ENCODE measurements at places on chromosomes 11 and 22.

DNA sequence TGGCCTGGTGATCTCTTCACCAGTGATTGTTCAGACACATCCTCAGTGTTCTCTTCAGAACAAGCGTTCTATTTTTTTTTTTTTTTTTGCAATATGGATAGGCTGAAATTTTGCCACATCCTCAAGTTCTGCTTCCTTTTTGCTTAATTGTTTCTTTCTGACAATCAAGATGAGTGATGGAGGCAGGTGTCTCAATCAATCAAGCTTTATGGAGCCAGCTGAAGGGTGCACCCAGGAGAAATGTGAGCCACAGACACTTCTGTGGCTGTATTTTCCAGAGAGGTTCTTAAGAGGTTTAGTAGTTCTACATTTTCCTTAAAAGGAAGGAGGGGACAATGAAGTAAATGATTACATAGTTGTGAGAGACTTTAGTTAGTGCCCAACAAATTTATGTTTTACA lies 43.9 kb upstream of the ASPHD2 start:
- DNase-seq: no peak

- DNase-seq: no peak
These were observed 30.7 kb downstream of the TOM1 start for GRCh38 chr22:35330258-35330861.

DNA sequence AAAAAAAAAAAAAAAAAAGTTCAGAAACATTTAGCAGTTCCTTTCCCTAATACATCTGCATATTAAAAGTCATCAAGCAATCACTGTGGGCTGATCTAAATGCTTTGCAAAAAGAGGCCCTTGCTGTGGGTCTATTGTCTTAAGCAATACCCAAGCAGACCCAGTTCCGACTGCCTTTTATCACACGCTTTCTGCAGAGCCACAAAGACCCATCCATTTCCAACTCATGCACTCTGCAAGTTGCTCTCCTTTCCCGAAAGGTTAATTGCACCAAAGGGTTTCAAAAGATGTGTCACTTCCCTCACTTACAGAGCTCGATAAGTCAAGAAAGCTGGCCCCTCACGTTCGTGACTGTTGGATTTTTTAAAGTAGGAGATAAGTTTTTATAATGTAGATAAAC lies 138.9 kb downstream of the MPPED1 start:
- DNase-seq: no peak

DNA sequence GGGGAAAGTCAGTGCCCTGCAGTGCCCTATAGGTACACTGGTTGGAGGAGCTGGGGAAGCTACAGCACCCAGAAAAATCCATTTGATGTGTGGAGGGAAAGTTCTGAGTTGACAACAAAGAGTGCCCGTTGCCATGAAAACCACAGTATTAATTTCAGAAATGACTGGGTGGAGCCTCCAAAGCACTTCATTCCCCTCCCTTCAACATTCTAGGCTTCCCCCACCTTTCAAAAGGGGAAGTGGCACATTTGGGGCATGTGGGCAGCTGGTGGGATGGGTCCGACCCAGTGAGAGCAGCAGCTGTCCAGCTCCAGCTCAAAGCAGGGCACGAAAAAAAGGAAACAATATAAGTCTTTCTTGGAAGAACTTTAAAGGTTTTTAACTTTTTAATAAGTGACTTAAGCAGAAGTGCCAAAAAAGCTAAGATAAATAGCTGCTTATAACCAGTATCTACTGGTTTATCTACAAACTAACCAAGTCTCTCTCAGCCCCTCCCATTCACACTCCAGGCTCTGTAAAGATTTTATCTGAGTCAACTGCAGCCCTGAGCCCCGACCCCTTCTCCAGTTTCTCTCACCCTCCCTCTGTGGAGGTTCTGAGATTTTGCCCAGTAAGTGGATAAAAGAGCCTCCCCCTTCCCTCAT lies 9.0 kb upstream of the AHNAK start:
- DNase-seq: peak; percentile 49

- DNase-seq: peak; percentile 53
These were observed 10.3 kb downstream of the VPS37C start for GRCh38 chr11:61150706-61151544.

GRCh38 chr11:102626676-102627075 lies 1.5 kb upstream of the MMP20 start:
- no peak for DNase-seq

DNA sequence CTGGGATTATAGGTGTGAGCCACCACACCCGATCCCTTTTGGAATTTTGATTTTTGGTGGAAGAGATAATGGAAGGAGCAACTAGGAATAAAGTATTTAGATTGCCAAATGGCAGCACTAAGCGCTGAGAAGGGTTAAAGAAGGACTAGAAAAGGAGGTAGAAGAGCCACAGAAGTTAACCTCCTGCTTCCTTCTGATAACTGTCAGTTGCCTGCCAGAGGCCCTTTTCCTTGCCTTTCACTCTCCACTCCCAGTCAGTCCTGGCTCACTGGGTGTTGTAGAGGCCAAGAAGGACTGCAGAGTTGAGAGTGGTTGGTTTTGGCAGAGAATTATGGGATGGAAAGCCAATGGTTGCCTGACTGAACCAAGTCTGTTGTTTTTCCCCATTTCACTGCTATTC lies 19.3 kb downstream of the ZC3H12C start:
- no peak for DNase-seq

- no peak for DNase-seq
These were observed 10.7 kb upstream of the SYTL2 start for GRCh38 chr11:85821636-85822035.

- DNase-seq: no peak
These were observed 161.8 kb upstream of the B3GAT1 start for GRCh38 chr11:134573857-134574256.

DNA sequence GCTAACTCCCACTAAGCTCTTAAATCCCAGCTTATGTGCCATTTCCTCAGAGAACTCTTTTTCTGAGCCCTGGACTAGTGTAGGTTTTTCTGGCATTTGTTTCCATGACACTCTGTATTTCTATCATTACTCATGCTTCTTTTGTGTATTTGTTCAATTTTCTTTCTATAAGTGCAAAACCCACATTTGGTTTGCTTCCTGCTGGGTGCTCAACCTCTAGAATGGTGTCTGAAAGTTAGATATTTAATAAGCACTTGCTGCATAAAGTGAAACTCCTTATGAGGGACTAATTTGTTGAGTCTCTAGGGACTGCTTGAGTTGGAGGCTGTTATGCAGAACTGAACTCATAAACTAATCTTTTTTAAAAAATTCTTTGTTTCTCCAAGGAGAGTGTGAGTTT lies 68.6 kb downstream of the SYT9 start:
- DNase-seq: no peak

DNA sequence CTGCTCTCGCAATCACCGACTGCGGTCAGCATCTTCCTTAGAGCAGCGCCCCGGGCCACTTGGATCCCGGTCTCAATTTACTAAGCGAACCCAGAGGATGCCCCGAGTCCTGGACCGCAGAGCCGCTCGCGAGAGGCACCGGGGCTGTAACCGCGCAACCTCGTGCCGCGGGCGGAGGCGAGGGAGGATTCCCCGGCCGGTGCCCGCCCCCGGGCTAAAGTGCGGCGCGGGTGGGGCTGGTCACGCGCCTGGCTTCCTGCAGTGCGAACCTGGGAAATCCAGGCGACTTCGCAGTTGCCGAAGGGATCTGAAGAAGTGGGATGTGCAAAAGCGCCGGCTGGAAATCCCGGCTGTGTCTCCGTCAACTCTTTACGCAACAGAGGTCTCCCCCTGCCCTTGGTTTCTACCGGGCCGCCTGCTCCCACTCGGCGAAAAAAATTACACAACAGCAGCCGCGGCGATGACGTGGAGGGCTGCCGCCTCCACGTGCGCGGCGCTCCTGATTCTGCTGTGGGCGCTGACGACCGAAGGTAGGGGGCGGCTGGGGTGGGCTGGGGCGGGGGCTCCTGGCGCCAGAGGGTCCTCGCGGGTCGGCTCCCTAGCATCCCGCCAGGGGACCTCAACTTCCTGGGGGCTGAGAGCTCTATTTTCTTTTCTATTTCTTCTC lies at the start of gene NCR3LG1:
Gene NCR3LG1 (plus strand): TSS at position 291 of the 667 bp plus-strand sequence. CDS start 170 bp downstream, at position 461.
- peak; percentile 71 for DNase-seq

- no peak for DNase-seq
These were observed 81.3 kb downstream of the C22orf31 start for GRCh38 chr22:28980326-28980725.

DNA sequence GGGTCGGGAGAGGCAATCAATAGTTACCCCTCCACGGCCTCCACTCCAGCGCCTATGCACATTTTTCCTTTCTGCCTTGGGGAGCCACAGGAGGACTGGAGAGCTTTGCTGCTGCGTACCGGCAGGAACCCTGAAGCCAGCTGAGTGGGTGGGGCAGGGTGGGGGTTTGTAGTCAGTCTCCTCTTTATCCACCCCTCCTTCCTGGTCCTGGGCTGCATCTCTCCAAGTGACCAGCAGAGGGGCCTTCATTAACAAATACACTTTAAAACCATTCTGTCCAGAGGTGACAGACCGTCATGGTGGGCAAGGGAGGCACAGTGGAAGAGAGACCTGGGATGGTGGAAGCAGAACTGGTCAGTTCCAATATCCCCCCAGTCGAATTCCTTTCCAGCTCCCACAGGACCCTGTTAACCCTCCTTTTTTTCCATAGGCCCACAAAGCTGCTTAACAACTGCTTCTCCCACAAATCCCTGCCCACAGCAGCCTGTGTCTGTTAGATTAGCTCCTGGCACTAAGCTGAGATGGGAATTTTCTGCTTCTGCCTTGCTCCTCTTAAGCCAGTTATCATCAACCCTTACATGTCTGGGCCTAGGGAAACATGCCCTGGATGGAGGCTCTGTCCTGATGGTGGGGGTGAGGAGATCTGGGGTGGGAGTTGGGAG lies 3.9 kb upstream of the ABCG4 start:
- DNase-seq: peak; percentile 88

DNA sequence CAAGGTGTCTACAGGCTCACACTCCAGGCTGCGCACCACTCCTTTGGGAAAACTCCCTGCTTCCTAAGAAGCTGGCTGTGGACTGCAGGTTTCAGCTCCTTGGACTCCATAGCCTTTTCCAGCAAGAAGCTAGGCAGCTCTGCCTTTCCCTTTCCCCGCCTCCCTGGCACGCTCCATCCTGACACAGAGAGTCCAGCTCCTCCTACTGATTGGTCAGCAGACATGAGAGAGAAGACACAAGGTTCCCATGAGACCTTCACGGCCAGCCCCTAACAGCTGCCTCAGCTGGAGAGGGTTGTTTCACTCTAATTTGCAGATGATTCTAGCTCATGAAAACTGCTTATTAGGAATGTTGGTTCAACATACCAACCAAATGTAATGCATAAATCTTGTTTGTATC lies 27.6 kb downstream of the TENM4 start:
- DNase-seq: peak; percentile 68

DNA sequence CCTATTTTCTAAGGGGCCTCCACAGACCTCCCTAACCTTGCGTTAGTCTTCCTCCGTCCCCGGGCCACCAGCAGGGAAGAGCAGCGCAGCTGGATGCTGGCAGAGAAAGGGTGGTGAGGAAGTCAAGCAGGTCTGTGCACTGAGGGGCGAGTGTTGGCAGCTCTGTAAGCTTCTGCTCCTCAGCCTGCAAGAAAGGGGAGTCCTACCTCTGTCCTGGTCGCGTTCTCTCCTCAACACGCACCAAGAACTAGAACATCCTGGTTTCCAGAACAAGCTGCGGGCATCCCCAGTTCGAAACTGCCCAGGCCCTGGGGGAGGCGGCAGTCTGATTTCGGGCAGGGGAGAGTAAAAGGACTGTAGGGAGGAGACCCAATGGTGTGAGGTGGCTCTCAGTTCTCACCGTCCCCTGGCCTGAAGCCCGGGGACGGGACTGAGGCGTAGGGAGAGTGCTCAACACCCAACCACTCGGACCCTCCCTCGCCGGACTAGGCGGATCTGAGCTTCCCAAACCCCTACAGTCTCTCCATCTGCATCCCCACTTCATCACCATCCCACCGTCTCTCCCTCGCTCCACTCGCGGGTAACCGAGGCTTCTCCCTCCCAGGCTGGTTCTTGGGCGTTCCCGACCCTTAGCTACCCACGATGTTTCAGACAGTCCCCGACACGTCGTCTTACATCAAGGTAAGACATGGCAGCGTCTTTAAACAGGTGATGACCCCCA lies 7.7 kb upstream of the FLI1 start:
- peak; percentile 33 for DNase-seq

DNA sequence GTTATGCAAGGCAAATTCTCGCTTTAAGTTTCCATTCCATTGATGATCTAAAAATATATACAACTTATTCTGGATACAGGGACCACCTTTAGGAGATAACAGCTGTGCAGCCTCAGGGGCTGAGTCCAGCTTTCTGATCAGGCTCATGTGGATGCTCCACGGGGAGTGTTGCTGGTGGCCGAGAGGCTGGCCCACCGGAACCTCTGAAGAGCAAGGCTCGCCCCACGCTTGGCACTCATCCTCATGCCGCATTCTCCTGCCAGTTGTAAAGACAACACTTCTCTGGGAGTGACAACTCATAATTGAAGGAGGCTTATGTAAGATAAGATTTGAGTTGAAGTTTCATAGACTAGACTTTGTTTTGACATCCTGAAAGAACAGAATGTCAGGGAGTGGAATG lies 123.5 kb downstream of the MPPED1 start:
- no peak for DNase-seq

DNA sequence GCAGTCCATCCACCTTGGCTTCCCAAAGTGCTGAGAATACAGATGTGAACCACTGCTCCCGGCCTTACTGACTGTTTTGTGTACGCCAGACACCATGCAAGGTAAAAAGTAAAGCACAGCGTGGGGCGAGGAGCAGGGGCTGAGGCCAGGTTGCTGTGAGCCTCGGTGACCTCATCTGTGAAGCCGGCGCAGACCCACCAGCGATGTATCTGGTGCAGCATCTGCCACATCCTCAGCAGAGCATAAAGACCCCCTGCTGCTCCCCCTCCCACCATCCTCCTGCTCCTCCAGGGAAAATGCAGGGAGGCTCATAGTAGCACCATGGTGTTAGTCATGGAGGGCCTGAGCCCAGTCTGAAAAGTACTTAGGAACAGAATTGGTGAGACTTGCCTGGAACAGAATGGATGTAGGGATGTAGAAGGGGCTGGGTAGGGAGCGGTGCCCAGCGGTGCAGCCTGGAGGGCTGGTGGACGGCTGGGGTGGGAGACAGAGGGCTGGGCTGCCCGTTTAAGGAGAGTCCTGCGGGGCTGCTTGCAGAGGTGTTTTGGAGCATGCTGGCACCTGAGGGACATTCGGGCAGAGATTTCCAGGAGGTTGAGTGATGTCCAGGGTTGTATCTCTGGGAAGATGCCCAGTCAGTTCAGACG lies 462.4 kb downstream of the BRD1 start:
- DNase-seq: no peak

DNA sequence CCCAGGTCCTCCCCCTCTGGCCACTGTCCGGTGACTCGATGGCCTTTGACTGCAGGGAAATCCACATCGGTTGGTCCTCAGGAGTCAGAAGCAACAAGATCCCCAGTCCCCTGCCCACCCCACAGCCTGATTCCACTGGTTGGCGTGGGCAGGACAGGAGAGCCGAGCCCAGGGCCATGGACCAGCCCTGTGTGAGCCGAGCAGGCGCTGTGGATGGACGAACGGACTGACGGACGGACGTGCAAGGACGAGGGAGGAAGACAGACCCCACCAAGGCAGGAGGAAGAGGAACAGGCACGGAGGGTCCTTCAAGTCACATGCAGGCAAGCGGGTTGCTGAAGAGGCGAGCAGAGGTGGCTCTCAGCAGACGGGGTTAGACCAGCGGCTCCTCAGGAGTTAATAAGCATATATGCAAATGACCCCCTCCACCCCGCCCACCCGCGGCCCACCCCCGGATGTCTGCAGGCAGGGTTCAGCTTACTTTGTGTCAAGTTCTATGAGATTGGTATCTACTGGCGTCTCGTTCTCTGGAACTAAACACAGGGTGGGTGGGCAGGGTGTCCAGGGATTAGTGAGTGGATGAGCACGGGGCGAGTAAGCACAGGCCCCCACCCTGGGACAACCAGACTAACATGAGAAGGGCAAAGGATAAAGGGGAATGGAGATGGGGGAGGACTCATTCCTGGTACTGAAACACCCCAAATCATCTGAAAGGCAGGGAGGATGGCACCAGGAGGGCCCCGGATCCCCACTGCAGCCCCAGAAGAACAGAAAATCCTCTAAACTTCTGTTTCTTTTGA lies 26.8 kb downstream of the TPBGL start:
- no peak for DNase-seq
